Activated CD4-positive, alpha-beta memory T cell treated with anti-CD3 and anti-CD28 coated beads, Interleukin-2, amount 10 ng/mL, durations not matched to agents 7 days and 5 days (primary cell): ENCODE measurements at places on chromosomes 11 and 22.

- DNase-seq, result no peak
Observed at GRCh38 chr11:120096369-120097191, 41.3 kb downstream of the TRIM29 start.

GRCh38 chr22:23093051-23093788 lies 22.9 kb downstream of the GNAZ start:
- no peak for DNase-seq

DNA sequence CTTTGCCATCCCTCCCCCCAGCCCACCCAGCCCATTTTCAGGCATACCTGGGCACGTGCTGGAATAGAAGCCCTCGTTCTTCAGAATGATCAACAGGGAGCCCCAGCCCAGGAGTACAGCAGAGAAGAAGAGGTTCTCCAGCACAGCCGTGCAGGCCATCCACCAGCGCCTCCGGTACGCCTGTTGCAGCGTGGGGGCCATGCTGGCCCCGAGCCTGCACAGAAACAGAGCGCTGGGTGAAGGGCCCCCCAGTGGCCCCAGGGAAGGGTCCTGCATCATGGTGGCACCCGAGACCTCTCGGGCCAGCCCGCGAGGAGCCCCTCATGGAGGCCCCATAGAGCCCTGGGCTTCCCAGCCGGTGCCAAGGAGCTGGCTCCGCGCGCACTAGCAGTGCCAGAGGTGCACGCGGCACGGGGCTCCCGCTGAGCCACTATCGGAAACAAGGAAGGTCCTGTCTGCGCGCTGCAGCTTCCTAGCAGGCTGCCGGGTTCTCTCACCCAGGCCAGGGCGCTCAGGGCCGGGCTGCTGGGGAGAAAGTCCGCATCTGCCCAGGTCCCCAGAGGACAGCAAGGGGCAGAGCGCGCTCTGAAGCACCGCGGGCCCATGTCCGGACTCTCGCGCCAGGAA lies 1.5 kb downstream of the SLC43A1 start:
- DNase-seq, result peak; percentile 39

GRCh38 chr11:15969281-15969680 lies 387.1 kb downstream of the SOX6 start:
- DNase-seq, result no peak
